Stimulated activated CD4-positive, alpha-beta T cell treated with anti-CD3 and anti-CD28 coated beads, Interleukin-2, amount 100 ng/mL, for 24 hours (primary cell): ENCODE measurements at places on chromosomes 13 and 19.

DNA sequence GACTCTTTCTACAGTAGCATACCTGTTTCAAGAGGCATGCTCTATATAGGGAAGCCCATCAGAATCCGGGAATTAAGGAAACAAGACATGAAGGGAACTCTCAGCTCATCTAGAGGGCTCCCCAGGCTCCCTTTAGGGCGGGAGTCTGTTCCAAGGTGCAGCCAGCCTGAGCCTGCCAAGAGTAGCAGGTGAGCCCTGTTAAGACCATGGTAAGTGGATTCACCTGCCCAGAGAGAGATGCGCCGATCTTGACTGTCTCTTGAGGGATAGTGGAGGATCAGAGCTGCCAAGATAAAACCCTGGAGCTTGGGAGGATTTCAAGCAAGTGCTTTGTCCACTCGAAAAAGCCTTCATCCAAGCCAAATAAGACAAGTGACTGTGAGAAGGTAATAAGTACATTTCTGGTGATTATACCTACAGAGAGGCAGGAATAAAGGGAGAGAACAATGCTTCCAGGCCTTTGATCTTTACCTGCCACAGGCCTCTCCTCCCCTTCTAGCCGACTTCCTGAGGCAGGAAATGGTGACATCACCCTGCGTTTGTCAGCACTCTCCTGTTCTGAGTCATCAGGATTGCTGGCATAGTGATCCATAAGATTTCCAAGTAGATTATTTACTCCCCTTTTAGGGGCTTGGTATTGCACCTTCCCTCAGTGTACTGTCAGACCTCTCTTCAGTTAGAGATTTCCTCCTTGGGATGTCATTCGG lies 31.5 kb downstream of the KLF5 start:
- peak; percentile 5 for DNase-seq

GRCh38 chr13:114031631-114032030 lies 57.8 kb upstream of the C13orf46 start:
- DNase-seq: no peak

- no peak for DNase-seq
These were observed 17.5 kb upstream of the FLT3 start for GRCh38 chr13:28117689-28118377.

GRCh38 chr13:110616103-110617101 lies 1.1 kb downstream of the NAXD start:
- peak; percentile 48 for DNase-seq

GRCh38 chr13:92232871-92233270 lies 834.5 kb downstream of the GPC5 start:
- no peak for DNase-seq

- DNase-seq: peak; percentile 55
These were observed 8.6 kb upstream of the CEACAM6 start for GRCh38 chr19:41746593-41747227.

DNA sequence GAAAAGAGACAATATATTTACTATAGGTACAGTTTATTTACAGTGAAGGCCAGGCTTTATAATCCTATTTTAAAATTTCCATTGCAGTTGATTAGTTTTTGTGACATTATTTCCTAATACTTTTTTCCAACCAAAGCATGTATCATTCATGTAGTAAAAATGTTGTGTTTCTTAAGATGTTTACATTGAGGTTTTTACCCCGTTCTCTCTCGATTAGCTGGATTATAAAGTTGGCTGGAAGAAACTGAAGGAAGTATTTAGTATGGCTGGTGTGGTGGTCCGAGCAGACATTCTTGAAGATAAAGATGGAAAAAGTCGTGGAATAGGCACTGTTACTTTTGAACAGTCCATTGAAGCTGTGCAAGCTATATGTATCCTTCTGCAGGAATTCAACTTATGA lies 21.2 kb downstream of the HNRNPM start:
- DNase-seq: no peak

GRCh38 chr13:99871249-99871898 lies 100.2 kb downstream of the ZIC5 start:
- no peak for DNase-seq

DNA sequence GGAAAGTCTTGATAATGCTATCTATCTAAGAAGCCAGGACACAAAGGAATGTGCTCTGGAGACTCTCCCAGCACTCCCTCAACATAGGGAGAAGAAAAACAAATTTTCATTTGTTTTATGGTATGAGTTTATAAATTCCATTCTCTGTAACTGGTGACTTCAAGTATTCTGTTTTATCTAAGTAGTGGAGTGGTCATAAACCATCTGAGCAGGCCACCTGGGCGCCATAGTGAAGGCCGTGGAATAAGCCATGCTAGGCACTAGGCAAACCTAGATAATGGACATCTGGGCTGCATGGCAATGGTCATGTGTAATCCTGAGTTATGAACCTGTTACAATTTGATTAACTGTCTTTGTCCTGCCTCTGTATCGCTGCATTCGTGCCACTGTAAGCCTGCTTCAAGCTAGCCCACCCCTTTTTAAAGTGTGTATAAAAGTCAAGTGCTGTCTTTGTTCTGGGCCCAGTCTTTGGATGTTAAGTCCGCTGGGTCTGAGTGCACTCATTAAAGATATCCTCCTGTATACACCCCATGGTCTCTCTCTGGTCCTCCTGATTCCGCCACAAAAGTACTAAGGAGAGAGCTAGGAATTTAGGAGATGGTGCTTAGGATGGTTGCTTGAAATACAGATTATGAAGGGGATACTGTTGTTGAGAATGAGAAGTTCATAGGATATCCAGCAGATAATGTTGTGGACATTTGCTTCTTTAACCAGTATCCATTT lies 13.2 kb downstream of the GTF2F2 start:
- no peak for DNase-seq

DNA sequence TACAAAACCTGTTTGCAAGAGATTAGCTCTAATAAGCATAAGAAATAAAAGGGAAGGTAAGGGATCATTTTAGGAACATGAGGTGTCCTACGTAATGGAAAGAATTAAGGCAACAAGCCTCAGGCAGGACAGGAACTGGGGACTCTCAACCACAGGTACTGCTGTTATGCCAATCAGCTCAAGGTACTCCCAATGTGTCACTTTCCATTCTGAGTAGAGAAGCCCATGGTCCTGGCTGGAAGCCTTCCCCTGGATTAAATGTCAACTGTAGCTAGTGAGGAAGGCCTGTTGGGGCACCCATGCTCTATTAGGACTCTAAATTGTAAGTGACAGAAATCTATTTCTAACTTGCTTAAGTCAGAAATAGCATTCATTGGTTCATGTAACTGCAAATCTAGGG lies 134.6 kb downstream of the DPF1 start:
- DNase-seq: no peak

DNA sequence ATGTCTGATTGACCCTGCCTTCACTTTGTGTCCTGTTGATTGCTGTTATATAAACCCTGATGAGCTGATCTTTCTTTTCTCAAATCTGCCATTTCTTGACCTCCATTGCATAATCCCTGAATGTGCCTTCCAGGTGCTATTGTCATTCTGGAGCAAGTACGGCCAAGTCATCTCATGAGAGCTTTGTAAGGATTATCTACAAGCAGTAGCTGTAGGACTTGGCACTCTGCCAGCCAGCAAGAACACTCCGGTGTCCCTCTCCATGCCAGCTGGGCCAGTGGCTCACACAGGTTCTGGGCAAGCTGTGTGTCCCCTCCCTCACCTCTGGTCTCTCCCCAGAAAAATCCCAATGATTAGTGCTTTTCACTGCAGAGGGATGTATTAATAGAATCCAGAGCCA lies 348.1 kb downstream of the FOXO1 start:
- DNase-seq: no peak
